Left renal cortex interstitium (tissue), 4 donors: ENCODE measurements at places on chromosomes 7 and 10. TPM values are rescaled to one million over a fixed set of nuclear protein-coding genes. Genes with fewer than 3 reads are reported as not detected.

- DNase-seq = no peak
These were observed 42.8 kb downstream of the GRB10 start for GRCh38 chr7:50739744-50740435.

GRCh38 chr7:74069790-74070618, 13.6 kb upstream of the LIMK1 start:
- DNase-seq = no peak

GBX1 gene
- polyA plus RNA-seq = 0.22 TPM

- DNase-seq = no peak
These were observed 4.2 kb upstream of the SORCS1 start for GRCh38 chr10:107168738-107169137.

DNA sequence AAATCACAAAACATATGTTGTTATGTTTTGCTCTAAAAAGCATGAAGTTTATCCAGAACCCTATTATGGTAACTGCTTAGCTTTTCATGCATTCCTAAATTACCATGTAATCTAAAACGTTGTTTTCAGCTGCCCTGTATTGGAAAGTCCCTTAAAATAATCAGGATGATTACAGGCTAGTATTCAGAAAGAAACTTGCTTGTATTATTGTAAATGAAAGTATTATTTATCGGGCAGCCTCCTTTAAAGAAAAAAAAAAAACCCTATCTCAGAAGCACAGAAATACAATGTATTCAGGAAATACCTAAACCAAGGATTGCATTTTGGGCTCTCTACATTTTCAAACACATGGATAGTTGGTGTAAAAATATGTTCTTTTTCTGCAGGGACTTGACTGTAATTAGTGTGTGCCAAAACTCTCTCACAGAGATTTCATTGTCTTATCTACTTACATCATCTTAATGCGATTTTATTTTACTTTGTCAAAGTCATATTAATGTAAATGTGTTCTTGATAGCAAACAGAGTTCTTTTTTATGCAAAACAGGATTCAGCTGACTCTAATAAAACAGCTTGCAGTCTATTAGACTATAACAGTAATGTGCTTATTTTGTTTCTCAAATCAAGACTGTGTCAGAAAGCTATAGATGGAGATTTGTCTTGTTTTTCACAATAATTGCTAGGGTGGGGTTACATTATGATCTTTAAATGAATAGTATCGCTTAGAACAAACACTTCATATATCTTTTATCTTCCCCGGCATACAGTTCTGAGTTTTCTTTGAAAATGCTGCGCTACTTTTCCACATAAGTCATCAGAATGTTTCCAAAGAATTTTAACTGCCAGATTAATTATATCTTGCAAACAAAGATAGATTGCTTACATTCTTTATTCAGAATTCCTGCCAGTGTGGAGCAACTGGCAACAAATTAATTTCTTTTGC, 65.3 kb upstream of the ARID5B start:
- peak; percentile 23 for DNase-seq

GRCh38 chr7:102446387-102447156, 13.2 kb downstream of the ORAI2 start:
- no peak for DNase-seq

GRCh38 chr7:69515495-69516212, 82.6 kb upstream of the AUTS2 start:
- no peak for DNase-seq

GRCh38 chr10:94902080-94902479, 36.4 kb upstream of the CYP2C9 start:
- DNase-seq = no peak

DNA sequence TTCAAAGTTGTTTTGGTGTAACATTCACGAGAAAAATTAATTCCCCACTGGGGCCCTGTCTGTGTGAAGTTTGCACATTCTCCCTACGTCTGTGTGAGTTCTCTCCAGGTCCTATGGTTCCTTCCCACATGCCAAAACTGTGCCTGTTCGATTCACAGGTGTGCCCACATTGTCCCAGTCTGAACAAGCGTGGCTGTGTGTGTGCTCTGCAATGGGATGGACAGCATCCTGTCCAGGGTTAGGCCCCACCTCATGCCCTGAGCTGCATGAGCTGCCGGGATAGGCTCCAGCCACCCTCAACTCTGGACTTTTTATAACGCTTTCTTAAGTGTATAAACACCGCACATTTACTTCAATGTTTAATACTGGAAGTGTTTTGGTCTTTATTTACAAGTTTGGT, 55.4 kb downstream of the ARHGAP21 start:
- DNase-seq = no peak

DNA sequence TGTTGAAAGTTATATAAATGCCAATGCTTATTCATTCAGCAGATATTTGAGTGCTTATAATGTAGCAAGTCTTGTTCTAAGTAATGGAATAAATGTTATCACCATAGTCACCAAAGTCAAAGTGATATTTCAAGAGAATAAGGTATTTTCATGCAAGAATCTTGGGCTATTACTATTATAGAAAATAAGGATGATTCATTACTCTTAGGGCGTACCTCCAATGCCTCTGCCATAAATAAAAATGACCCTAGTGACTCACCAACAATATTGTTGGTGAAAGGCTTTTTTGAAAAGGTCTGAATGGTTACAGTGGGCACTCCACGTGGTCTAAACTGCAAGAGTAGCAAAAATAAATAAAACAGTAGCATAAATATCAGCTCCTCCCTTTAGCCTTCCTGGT, 68.4 kb downstream of the RALA start:
- no peak for DNase-seq

DNA sequence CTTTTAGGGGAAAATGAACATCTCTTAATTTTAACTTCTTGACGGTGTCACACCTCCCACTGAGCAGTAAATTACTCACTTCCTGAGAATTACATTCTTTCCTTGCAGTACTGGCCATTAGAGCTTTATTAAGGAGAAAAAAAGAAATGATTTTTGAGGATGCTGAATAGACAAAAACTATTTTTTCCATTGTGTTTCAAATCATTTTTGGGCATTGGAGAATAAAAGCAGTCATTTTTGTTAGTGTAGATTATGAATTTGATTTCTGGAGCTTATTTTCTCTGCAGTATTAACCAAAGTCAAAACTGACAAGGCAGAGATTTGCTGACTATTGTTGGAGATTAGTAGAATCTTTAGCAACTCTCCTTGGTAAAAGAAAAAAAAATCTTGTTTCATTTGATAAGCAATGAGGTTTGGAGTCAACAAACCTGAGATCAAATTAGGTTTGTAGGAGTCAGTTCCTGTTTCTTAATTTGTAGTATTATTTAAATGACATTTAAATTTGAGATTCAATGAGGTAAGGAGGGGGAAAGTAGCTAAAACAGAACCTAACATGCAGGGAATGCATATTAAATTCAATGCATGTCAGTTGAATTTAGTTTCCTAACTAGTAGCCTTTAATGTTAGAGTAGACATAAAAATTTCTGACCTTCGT, 70.6 kb downstream of the AP3M1 start:
- no peak for DNase-seq

PTPRE gene
- polyA plus RNA-seq = 4.5 TPM

GRCh38 chr7:85162721-85163120, 24.1 kb downstream of the SEMA3D start:
- no peak for DNase-seq

DNA sequence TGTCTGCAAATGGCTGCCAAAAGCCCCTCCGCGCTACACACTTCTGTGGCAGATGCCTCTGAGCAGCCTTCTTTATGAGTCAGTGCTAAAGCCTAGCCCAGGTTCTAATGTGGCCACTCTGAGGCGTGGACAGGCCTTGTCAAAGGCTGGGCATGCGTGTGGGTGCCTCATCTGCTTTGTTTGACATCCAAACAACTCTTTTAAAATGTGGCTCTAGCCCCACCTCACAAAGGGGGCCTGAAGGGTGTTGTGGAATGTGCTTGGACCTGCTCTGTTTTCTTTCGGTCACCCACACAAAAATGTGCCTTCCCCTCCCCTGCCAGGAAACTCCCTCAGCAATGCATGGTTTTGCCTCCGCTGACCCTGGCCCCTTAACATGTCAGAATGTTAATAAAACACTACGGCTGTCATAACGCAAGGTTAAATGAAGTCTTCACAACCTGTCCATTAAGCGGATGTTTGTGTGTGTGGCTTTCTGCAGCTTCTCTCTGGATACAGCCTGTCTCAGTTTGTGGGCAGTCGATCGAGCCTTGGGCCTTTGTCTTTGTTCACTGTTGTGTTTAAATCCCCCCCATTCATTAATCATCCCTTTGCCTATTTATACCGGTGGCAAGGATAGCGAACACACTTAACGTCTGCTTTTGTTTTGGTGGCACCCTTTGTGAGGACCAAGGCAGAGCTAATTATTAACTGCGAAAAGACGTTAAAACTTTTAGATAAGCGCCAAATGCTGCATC, 718.9 kb downstream of the LRMDA start:
- DNase-seq = peak; percentile 53

DNA sequence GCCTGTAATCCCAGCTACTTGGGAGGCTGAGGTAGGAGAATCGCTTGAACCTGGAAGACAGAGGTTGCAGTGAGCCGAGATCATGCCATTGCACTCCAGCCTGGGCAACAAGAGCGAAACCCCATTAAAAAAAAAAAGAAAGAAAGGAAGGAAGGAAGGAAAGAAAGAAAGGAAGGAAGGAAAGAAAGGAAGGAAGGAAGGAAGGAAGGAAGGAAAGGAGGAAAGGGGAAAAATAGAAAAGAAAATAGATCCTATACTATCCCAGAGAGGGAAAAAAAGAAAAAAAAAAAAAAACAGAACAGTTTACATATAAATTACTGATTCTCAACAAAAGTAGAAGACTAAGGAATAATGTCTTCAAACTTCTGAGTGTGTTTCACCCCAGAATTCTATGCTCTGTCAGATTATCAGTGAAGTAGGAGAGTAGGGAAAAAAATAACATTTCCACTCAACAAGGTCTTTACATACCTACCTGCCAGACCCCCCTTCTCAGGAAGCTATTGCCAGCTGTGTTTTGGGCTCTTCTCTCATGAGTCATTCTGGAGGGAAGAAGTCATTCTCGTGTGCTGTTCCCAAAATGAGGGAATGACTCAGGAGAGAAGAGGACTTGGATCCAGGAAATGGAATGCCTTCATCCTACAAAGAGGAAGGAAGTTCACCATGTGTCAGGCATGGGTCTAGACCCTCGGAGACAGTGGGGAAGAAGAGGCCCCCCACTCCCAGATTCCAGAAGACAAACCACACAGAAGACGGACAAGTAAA, 20.9 kb downstream of the RGS10 start:
- no peak for DNase-seq
